GF-D8 (cell line): ENCODE measurements at places on chromosomes 4 and X.

- DNase-seq, result no peak
These were observed 67.0 kb downstream of the TMEM156 start for GRCh38 chr4:38964942-38965775.

DNA sequence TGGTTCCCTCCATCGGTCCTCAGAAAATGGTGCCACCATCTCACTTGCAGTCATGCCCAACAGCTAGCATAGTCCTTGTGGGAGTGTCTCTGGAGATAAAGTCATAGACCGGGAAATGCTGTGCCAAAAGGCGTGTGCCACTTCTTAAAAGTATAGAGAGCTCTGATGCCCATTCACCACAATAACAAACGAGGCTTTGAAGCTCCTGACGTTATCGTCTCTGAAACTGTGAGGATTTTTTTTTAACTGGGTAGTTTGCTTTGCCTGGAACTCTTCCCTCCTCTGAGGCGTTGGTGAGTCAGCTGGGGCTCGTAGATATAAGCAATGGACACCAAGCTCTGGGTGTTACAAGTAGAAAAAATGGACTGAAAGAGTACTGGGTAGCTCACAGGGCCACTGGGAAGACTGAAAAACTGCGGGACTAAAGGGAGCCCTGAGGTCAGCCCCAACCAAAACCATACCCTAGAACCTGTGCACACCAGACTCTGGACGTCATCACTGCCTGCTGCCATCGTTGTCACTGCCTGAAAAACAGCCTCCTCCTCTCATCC is 89.4 kb upstream of the TRIM2 start:
- no peak for DNase-seq

GRCh38 chrX:40094041-40094899 is 3.5 kb downstream of the BCOR start:
- DNase-seq, result no peak

GRCh38 chr4:88456670-88457306 is at the start of gene HERC5:
Gene HERC5, plus strand, starts transcription at chr4:88457119. Its CDS starts 151 bp downstream, at chr4:88457270.
- peak; percentile 81 for DNase-seq

DNA sequence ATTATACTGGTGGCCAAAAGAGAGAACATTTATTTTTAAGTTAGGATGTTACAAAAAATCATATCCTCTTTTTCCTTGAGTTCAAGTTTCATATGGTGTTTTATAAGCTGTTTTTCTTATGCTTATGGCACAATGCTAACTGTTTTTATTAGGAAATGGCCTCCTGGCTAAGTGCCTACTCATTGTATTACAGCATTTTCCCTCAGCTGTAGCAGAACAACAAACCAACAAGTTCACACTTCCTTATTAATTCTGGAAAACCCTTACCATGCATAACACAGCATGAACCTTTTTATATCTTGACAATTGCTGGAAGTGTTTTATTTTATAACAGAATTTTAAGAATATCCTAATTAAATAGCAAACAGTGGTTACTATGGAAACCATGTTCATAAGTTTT is 165.8 kb downstream of the GASK1B start:
- DNase-seq, result no peak

DNA sequence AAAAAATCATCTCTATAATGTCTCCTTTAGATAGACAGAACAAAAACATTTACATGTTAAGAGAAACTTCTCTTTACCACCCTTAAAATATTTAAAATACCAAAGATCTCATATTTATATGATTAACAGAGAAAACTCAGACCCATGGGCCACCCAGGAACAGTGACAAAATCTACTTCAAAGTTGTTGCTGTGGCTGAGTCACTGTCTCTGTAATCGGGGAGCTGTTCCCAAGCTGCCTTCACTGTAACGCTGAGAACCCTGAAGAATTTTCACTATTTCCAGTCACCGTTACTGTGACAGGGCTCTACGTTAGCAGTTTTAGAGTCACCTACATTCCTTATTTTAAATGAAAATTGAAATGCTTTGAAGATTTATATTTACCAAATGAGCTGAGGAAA is 9.0 kb upstream of the DAPP1 start:
- no peak for DNase-seq

DNA sequence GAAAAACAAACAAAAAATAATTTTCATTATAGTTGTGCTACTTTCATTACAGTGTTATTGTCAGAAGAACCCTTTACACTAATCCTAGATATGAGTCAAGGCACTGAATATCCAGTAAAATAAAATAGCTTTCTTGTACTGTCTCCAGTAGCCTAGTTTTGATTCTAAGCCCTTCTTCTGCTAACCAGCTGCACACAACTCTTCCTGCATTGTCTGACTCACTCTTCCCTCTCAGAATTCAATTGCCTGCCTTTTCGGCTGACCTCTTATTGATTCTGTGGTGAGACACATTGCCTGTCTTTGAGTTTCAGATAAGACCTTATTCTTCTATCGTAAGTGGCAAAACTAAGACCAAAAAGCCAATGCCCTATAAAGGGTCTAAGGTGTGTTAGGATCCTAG is 26.7 kb upstream of the PCDH18 start:
- no peak for DNase-seq

DNA sequence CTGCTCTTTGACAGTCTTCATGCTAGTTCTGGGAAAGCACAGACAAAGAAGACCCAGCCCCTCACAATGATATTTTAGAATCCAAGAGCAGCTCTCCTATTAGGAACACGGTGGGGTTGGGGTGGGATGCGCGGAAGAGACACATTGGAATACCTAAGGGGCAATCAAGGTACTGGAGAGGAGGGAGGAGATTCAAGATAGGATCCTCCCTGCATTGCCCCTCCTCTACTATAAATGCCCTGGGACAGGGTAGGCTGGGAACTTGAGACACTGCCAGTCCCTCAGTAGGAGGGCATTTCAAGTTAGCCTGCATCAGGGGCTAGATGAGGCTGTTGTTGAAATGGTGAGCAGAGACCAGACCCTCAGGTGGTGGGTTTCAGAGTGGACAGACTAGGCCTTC is 5.1 kb downstream of the MAGEB17 start:
- DNase-seq, result no peak

DNA sequence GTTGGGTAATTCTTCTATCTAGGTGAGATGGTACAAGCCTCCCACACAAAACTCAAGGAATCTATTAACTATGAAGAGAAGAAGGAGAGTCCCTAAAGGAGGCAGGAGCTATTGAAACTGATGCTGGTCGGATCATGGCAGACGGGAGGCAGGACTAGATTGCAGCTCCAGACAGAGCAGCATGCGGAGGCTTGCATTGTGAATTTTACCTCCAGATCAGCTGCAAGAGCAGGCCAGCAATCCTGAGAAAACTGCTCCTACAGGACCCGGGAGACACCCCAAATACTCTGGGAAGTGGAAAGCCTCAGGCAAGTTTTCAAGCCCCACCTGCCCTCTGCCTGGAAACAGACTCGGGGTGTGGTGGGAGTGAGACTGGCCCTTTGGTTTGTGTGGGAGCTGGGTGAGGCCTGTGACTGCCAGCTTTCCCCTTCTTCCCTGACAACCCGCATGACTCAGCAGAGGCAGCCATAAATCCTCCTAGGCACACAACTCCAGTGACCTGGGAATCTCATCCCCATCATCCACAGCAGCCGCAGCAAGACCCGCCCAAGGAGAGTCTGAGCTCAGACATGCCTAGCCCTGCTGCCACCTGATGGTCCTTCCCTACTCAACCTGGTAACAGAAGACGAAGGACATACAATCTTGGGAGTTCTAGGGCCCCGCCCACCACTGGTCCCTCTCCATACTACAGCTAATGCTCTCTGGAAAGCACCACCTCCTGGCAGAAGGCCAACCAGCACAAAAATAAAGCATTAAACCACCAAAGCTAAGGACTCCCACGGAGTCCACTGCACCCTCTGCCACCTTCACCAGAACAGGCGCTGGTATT is 30.9 kb downstream of the GATB start:
- no peak for DNase-seq

GRCh38 chr4:73976716-73977115 is 5.1 kb downstream of the PF4 start:
- no peak for DNase-seq

- DNase-seq, result no peak
These were observed 158.0 kb downstream of the REPS2 start for GRCh38 chrX:17104433-17104832.

DNA sequence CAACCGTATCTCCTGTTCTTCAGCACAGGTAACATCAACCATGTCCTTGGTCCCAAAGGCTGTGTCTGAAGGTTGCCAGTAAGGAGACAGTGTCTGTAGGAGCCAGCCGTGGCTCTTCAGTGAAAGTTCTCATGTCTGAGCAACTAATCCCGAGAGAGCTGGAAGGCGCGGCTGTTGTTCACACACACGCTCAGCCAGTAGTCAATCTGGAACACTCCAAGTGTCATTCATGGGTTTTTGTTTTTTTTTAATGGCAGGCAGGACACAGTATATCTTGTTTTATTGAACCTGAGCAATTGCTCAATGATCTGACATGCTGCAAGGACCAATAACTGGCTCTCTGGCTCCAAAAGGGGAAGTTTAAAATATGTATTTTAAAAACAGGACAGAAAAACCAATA is 48.4 kb upstream of the MAP3K15 start:
- no peak for DNase-seq

- DNase-seq, result no peak
These were observed 224.6 kb downstream of the BCOR start for GRCh38 chrX:39873117-39873516.

- no peak for DNase-seq
These were observed 381.9 kb downstream of the IL1RAPL1 start for GRCh38 chrX:28969126-28969525.

GRCh38 chrX:130419263-130419662 is 17.5 kb downstream of the RBMX2 start:
- no peak for DNase-seq

GRCh38 chrX:153304988-153305736 is 16.4 kb downstream of the PNMA6F start:
- DNase-seq, result no peak

GRCh38 chr4:79823148-79823763 is 249.8 kb downstream of the ANTXR2 start:
- DNase-seq, result no peak

DNA sequence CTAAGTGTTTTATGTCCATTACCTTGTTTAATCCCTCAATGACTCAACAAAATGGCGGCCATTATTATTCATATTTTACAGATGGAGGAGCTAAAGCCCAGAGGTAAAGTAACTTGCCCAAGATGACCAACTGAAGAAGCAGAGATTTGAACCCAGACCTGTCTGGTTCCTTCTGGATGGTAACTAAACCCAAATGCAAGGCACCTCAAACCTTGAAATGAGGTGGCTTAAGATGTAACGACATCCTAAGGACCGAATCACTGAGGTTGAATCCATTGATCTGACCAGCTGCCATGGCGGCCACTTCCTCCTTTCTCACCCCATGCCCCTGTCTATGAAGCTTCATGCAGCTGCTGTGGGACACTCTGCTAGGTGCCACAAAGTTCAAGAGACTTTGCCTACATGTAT is 932 bp downstream of the TLR10 start:
- no peak for DNase-seq

GRCh38 chr4:2930758-2931511 is 32.3 kb downstream of the NOP14 start:
- DNase-seq, result no peak

- DNase-seq, result no peak
These were observed 9.0 kb downstream of the COX7B2 start for GRCh38 chr4:46900082-46900481.

DNA sequence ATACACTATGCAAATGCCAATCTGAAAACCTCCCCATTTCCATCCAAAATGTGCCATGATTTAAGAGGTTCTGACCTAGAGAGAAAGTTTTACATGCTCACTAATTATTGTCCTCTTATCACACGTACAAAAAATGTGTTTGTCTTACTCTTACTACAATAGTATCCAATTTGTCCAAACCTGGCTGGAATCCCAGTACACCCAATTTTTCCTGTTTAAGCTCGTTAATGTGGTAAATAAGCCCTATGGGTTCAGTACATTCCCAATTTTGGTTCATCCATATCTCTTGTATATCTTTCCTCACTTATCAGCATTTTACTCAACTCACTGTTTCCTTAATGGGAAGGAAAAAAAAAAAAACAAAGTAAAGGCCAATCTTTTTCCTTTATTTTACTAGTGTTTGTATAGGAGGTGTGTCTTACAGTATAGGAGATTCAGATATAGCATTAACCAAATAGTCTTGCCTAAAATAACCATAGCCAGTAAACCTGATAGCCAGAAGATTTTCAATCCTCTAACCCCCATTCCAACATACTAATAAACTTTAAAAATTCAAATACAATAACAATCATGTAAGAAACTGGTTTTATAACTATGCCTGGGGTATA is 109.8 kb downstream of the PARM1 start:
- no peak for DNase-seq

GRCh38 chrX:48800574-48801279 is 1.1 kb upstream of the HDAC6 start:
- DNase-seq, result peak; percentile 38

DNA sequence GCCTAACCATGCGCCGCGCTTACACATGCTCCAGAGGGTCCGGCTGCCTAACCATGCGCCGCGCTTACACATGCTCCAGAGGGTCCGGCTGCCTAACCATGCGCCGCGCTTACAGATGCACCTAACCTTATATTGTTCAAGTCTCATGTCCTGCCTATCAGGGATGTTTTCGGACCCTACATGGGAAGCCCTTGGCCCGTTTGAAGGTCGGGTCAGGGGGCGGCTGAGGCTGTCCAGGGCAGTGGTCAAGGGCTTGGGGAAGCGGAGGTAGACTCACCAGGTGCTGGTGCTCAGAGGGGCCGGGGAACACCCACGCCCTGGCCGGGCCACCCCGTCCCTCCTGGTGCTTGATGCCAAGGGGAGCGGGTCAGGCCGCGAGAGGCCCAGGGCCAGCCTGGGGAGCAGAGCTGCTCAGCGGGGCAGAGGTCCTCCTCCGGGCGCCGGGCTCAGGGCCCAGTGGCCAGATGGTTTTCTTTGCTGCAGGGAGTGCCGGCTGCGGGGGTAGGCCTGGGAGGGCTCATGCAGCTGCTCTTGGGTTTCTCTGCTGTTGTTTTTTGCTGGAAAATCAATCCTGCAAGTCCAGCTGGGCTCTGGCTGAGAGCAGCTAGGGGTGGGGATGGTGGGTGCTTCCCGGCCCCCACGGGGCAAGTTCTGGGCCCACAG is 35.4 kb upstream of the SPON2 start:
- DNase-seq, result no peak

DNA sequence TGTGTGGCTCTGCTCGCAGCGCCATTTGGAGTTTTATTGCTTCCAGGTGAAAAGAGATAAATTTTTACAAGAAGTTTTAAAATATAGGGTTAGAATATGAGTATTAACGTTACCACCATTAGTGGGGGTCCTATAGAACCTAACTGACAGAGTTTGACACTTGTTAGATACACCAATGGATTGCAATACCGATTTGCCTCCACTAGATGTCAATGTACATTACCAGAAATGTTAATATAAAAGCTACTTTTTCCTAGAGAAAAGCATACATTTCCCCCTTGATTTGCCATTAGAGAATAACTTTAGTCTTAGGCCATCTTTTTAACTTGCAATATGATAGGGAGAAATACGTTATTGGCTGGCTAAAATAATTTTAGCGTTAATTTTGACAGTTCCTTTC is 108.4 kb downstream of the LINC00632 start:
- DNase-seq, result no peak

DNA sequence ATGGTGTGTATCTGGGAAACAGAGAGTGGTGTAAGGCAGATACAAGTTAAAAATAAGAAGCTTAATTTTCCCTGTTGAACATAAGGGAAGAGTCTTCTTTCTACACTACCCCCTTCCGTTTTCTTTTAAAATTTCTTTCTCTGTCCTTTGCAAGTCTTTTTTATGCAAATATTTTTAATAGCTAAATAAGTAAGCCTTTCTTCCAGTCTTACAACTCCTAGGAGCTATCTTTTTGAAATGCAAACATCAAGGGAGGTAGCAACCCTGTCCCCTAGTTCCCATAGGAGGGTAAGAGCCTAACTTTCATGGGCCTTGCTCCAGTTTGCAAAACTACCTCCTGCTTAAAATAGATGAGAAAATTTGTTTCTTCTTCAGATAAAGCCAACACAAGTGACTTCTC is 121.5 kb downstream of the MBNL3 start:
- DNase-seq, result no peak
